Esophagus squamous epithelium (tissue), 5 donors: ENCODE measurements at places on chromosomes 11 and 22. TPM values are rescaled to one million over a fixed set of nuclear protein-coding genes. Genes with fewer than 3 reads are reported as not detected.

GRCh38 chr22:27879923-27880322 is 39.1 kb downstream of the PITPNB start:
- no peak for DNase-seq

DNA sequence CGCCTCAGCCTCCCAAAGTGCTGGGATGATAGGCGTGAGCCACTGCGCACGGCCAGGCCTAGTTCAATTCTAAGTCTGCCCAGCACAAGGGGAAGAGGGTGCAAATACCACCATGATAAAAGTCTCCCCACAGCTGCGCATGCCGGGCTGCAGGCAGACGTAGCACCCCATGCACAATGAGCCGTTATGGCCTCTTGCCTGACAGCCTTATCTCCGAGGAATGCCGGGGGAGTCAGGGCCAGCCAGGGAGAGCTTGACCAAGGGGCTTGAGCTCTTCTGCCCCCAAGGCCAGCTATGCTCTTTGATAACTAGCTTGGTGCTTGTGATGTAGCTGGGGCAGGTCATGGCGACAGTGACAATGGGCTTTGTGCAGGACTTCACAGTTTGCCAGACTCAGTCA is 13.7 kb upstream of the SCUBE1 start:
- no peak for DNase-seq

P2RY6 gene
- total RNA-seq: 3.6 TPM

FAM168A gene
- 9.4 TPM for total RNA-seq

B3GAT1 gene
- 0.09 TPM for total RNA-seq
